ENCODE measurements at places on chromosomes 12 and 14.
A peak's percentile ranks its signal among the peaks of the same experiment; 100 is the strongest.

DNA sequence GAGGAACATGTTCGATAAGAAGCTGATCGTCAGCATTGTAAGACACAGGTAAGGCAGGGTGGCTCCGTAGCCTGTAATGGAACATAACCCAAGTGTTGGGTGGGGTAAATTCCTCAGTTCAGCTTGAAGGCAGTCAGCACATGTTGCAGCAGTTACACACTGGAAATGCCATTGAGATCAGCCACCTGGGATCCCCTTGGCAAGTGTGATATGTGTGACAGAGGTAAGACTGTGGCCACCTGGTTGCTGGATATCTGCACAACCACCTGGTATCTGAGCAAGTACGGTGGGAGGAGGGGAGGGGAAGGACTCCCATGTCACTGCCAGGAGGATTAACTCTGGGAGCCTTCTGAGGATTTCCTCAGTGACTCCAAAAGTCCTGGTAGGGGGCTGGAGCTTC is 158.0 kb upstream of the CAND1 start:
- no peak for DNase-seq

DNA sequence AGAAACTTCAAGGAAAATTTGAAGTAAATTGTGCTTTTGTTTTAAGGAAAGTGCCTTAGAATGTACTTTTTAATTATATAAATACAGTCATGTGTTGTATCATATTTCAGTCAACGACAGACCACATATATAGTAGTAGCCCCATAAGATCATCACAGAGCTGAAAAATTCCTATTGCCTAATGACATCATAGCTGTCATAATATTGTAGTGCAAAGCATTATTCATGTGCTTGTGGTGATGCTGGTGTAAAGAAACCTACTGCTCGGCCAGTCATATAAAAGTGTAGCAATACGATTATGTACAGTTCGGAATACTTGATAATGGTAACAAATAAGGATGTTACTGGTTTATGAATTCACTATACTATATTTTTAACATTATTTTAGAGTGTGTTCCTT is 198.9 kb upstream of the SLC16A7 start:
- DNase-seq = no peak

- DNase-seq = no peak
Measured at GRCh38 chr12:124759841-124760503, 103.7 kb downstream of the SCARB1 start.

DNA sequence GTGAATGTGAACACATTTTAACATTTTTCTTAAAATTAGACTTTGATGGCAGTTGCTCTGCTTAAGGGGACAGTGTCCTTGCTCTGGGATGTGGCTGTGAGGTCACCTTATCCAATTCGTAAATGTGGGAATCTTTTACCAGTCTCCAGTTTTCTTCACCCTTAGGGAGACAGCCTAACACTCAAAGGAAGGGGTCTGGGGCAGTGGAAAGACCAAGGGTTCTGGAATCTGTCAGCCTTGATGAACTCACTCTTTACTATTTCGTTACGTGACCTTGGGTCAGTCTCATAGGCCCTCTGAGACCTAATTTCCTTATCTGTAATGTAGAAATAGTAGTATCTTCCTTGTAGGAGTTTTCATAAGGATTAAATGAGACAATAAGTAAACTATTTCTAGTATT is 245.6 kb upstream of the ATP2B1 start:
- no peak for DNase-seq

- DNase-seq = no peak
Measured at GRCh38 chr14:94907626-94908261, 137.8 kb upstream of the GSC start.

DNA sequence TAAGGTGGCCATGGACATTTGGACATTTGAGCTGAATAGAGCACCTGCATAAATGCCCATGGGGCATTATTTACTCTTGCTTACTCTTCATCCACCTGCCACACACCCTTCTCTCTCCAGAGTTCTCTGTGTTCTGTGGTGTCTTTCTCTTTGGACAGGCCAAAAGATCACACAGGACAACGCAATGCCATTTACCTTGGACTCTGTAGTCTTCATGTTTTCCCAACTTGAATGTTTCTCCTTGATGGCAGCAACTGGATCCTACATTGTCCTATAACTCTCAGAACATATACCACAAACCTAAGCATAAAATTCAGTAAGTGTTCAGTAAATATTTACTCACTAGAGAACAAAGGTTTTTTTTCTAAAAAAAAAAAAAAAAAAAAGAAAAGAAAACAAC is 41.7 kb upstream of the PTHLH start:
- no peak for DNase-seq

GRCh38 chr12:116556964-116557698 is 2.0 kb upstream of the MAP1LC3B2 start:
- DNase-seq = no peak

GRCh38 chr14:74543771-74544438 is 50.3 kb downstream of the ISCA2 start:
- DNase-seq = no peak

DNA sequence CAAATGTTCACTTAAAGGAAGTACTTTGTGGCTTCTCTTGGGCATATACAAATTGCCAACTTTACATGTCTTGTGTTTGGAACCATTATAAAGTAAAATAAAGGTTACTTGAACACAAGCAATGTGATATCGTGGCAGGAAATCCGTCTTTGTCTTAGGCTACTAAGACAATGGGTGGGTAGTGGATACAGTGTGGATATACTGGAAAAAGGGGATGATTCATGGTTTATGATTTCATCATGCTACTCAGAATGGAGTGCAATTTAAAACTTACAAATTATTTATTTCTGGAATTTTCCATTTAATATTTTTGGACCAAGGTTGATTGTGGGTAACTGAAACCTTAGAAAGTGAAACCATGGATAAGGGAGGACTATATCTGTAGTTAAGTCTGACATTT is 48.4 kb downstream of the MYRFL start:
- DNase-seq = no peak

DNA sequence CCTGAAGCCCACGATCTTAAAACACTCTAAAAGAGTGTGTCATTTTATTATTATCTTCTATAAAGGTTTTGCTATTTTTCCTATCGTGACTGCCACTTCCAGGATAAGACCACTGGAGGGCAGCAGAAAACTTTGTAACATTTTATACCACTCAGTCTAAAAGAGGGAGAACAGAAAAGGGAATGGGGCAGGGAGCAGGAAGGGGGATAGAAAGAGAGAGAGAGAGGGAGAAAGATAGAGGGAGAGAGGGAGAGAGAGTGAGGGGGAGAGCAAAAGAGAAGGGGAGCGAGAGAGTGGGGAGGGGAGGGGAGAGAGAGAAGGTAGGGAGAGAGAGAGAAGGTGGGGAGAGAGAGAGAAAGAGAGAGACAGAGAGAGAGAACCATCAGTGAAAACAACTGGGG is 2.0 kb upstream of the ART4 start:
- DNase-seq = peak; percentile 14

GRCh38 chr12:6951551-6952120 is 480 bp downstream of the PTPN6 start:
- no peak for DNase-seq

- no peak for DNase-seq
Measured at GRCh38 chr14:48350971-48351370, 675.6 kb upstream of the MDGA2 start.

DNA sequence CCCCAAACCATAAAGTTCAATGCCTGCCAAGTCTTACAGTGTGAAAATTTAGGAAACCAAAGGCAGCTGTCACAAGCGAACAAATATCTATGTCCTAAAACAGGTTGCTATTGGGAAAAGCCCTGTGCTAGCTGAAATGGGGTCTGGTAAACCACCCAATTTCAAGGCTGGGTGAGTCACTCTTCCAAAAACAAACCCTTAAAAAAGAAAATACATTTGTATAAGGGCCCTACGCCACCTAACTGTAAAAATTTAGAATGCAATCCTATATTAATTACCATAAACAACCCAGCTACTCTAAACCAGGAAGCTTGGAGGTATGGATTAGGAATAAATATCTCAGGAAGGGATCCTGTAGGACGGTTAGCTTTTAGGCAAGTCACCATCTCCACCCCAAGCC is 32.1 kb downstream of the PRMT8 start:
- DNase-seq = no peak

DNA sequence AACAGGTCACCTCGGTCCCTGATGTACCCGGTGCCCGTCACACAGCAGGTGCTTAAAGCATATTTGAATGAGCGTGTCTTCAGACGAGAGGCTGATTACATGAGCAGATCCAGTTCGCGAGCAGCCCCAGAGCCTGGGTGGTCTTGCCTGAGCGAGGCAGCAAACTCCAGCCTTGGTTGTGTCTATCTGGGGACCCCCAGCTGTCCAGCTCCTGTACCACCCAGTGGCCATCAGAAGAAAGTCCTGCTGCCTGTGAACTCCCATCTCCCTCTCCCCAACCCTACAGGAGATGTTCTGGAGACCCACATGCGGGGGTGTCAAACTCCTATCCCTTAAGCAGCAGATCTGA is 174.2 kb downstream of the PHETA1 start:
- DNase-seq = no peak

DNA sequence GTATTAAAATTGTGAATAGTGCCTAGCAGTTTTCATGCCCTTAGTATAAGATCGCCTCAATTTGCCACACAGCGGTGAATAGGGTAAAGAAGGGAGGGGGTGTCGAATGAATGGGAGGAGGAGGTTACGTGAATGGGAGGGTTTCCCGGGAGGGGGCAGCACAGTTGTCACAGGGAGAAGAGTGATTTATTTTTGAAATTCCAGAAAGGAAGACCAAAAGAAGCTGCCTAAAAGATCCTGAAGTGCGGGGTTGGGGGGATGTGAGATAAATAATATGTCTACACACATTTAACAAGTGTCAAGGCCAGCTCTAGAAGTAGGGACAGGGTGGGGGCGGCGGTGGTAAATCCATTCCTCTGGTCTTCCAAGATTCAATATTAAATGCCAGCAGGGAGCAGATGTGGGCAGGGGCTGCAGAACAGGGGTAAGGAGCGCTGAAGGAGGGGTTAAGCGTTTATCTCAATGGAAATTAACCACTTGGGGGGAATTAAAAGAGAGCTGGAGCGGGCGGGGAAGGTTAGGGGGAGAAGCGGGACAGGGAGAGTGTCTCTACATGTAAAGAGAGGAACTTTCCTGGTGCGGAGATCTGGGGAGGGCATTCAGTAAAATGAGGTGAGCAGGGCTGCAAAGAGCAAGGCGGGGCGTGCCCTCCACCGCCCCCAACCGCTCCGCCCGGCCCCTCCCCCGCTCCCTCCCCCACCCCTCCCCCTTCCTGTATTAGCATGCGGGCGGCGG is 867 bp downstream of the C12orf42 start:
- DNase-seq = no peak

DNA sequence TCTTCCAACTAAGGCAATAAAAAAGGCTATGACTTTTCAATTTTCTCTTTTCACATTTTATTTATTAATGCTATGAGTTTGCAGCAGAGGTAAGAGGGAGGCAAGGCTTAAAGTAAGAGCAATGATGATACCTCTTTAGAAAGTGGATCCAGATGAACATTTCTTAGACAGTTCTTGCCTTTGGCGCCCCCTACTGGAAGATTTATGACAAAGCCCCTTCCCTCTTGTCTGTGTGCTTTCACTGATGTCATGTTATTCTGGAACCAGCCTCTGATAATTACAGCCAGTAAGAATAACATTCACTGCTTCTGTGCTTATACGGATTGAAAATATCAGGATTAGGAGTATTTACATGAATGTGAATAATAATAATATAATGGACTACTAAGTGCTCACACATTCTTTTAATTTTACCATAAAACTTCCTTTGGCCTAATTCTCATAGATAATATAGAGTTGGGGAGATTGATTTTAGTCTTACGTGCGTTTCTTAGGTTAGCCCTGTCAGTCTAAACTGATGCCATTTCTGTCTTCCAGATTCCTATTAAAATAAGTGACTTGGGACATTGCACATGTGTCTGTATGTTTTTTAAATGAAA is 1929.9 kb upstream of the SEL1L start:
- DNase-seq = no peak

DNA sequence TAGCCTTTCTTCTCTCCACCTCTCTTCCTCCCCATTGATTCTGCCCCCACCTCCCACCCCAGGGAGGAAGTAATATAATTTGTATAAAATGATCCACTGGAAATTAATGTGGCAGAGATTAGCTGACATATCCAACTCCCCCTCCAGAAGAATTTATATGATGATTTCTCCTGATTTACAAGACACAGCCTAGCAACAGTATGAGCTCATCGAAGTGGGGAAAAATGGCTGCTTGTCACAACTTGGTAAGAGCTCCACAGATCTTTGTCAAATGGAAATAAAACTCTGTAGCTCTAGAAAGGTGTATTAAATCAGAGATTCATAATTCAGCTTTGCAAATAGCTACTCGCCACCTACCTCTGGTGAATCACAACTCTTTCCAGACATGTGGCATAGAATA is 195.7 kb downstream of the NOVA1 start:
- no peak for DNase-seq

GRCh38 chr14:45140661-45141187 is 5.0 kb downstream of the FANCM start:
- DNase-seq = no peak

DNA sequence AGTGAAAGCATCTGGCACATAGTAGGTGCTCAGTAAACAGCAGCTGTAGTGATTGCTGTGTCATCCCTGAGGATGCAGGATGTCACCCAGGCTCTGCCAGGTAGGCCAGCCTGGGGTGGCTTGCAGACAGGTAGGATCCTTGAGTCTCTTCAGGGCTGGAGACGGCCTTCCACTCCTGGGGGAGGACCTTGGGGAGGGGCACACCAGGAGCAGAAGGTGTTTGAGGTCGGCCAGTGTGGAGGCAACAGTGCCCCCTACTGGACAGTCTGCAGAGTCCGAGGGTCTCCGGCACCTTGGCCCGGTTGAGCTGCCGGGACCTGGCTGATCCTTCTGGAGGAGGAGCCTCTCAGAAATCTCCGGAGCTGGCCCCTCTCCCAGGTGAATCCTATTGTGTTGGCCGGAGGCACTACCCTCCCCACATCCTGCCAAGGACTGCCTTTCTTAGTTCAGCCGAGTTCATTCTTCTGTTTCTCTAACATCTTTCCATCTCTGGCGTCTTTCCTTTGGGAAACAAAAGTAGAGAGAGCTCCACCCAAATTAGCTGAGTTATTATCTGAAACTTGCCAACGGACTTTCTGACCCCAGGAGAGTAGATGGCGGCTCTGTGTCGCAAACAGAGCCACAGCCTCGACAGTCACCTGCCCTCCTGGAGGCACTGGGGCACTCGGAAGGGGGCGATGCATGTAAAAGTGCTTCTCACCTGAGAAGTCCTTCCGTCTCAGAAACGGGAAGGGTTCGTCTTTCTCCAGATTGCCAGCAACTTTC is 41.8 kb upstream of the CLMN start:
- peak; percentile 14 for DNase-seq

DNA sequence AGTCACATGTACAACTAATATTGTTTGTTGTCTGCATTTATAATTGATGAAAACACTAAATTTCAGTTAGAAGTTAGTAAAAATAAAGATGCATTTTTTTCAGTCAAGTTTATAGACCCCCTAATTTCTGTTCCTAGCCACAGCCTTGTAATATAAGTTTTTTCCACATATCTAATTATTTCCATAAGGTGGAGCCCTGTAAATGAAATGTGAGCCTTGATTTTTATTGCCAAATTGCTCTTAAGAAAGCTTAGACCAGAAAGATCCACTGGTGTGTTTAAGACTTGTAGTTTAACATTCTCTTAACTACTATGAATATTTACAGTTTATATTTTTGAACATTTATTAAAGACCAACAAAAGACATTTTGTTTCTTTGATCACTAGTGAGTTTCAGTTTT is 322.1 kb upstream of the RGS6 start:
- no peak for DNase-seq

GRCh38 chr14:44783901-44784300 is 177.8 kb downstream of the KLHL28 start:
- DNase-seq = no peak
